Spinal cord (tissue), 10 donors: ENCODE measurements at places on chromosomes 6 and 20.

- DNase-seq, result no peak
These were observed 4.7 kb downstream of the NOL4L start for GRCh38 chr20:32580219-32580969.

DNA sequence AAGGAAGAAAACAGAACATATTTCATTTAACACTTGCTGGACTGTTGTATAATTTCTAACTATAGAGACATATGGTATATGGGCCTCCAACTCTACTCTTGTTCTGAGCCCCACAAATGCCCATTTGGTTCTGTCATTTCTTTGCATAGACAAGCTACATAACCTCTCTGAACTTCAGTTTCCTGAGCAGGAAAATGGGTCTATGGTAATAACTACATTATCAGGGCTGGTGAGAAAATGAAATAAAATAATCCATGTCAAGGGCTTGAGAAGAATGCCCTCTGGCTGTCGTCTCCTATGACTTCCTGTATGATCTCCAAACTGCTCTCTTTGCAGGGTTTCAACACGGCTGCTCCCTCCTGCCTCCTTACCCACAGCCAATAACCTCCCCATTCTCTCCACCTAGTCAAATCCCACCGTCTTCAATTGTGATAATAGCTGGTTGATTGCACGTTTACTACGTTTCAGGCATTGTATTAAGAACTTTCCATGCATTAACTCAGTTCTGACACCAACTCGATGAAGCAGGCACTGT is 12.0 kb downstream of the ZCCHC3 start:
- no peak for DNase-seq

DNA sequence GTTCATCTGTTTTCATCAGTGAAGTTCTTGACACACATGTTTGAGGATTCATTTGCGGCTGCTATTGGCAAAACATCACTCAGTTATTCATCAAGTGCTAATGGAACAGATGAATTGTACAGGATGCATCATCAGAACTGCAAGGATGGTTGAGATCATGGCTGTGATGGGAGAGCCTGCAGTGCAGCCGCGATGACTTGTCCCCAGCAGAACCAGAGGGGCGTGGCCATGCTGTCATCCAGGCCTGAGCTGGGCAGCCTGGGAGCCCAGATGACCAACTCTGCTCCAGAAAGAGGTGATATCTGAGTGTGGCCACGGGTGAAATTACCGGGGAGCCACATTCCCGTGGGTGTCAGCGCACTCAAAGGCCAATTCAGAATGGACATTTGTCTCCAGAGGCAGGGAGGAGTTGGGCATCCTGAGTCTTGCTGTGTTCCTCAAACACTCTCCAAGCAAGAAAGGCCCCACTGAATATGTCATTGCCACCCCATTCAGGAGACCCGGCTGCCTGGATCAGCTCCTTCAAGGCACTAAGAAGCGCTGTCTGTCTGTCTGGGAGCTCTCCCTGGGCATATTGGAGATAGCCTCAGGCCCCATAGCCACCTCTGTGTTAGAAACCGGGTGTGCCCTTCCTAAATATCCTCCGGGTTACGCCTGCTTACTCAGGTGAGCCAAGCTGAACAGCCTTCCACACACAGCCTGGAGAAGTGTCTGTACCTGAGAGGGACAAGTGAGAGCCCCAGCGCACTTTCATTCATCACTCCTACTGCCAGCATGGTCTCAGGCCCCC is 66.7 kb downstream of the SYNDIG1 start:
- DNase-seq, result no peak

DNA sequence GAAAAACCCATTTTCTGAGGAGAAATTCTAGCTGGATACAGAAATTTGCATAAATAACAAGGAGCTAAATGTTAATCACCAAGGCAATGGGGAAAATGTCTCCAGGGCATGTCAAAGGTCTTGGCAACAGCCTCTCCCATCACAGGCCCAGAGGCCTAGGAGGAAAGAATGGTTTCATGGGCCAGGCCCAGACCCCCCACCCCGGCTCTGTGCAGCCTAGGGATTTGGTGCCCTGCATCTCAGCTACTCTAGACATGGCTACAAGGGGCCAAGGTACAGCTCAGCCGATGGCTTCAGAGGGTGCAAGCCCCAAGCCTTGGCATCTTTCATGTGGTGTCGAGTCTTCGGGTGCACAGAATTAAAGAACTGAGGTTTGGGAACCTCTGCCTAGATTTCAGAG is 321.2 kb upstream of the ID4 start:
- no peak for DNase-seq
